ENCODE measurements at places on chromosomes 2 and 18. TPM values are rescaled to one million over a fixed set of nuclear protein-coding genes. Genes with fewer than 3 reads are reported as not detected.

Gene RAB6D
- 2.1 TPM for polyA plus RNA-seq

Gene PRSS56
- not detected for polyA plus RNA-seq

Gene CCDC148
- polyA plus RNA-seq = 4.3 TPM

Gene LYPD6B
- 21.8 TPM for polyA plus RNA-seq

DNA sequence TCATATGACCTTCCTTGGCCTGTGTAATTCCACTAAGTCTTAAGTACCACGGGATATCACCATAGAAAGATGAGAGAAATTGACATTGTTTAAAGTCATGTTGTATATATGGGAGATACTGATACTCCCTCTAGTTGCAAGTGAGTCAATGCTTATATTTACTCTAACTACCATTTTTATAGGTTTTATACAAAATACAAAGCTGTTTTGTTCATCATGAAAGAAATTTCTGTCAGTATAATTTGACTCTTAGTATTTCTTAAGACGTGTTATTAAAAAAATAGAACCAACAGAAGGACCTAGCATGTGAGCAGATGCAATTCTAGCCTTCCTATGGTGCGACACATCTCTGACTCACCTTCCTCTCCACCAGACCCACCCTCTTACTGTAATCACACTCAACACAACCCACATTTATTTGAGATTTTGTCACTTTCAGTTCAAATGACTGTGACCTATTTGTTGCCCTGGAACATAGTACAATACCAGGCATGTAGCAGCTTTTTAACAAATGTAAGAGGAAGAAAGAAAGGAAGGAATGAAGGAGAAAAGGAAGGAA is 453.1 kb downstream of the CMPK2 start:
- H3K36me3 ChIP-seq = no peaks in the 10 kb centered on the region
- no peak overlapping the region for H3K4me3 ChIP-seq

Gene C2orf49
- polyA plus RNA-seq = 25.3 TPM

Gene OTOS
- not detected for polyA plus RNA-seq

GRCh38 chr2:100639588-100640390 is 77.0 kb downstream of the PDCL3 start:
- H3K27ac ChIP-seq = no peak overlapping the region
- no peaks in the 10 kb centered on the region for H3K36me3 ChIP-seq
- no peak overlapping the region for H3K4me3 ChIP-seq
- H3K27me3 ChIP-seq = peaks cover 5% of the 10 kb centered on the region
- H3K4me1 ChIP-seq = no peaks in the 10 kb centered on the region
- no peak for DNase-seq

DNA sequence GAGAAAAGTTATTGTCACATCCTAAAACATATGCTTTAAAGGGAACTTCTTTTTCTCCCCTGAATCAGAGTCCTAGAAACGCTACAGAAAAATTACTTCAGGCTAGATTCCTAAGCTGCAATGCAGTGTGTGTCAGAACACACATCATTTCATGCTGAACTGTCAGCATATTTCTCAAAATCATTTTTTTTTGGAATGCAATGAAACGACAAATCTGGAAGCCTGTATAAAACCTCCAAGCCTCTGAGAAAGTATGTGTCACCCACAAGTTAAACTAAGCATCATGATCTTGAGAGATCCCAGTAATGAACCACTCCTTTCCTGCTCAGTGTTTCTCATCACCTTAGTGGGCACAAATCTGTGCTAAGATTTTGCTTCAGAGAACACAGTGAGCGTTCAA is 276.2 kb downstream of the ZNF521 start:
- no peak for DNase-seq
- H3K27ac ChIP-seq = no peak overlapping the region

DNA sequence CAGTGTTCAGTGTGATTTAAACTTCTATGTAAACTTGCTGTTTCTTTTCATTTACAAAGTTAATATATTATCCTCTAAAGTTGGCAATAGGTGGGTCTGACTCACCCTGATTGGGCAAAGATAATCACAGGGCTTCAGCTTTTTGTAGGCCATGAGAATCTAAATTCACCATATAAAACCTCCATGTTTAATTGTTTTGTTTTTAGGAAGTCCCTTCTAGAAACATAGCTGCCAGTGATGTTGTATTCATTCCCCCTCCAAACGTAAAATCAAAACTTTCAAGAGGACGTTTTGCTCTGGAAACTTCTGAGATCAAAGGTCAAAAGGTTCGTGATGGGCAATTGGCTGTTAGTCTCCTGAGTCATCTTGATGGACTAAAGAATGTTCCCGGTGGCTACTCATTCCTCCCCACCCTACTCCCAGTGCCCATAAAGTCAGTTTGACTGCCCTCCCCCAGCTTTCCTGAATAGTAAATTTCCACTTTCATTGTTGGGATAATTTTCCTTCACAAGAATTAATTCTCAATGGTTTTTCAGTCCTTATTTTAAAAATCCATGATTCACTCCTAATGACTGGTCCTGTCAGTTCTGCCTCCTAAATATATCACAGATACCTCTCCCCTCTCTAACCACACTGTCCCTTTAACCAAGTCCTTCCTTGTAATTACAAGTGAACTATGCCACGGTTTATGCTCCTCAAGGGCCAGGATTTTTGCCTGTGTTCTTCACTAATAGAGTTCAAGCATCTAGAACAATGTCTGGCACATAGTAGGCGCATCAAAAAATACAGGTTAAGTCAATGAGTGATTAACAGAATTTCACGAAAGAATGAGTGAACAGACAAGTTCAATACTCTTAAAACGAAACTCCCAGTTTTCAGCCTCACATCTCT is 164.4 kb upstream of the VRK2 start:
- no peak for DNase-seq
- H3K4me3 ChIP-seq = no peak overlapping the region
- no peak overlapping the region for H3K27ac ChIP-seq
- no peaks in the 10 kb centered on the region for H3K36me3 ChIP-seq

DNA sequence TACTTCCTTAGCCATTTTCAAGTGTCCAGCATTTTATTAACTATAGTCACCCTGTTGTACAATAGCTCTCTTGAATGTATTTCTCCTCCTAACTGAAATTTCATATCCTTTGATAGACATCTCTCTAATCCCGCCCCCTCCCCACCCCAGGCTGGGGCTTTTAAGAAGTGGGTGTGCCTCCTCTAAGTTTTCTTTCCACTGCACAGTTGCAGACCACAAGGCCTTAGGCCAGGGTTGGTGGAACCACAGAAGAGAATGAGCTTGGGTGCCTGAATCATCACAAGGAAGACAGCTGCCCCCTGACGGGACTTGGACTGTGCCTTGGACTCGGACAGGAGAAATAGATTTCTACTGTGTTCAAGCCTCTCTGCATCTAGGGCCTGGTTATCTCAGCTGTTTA is 193.4 kb downstream of the HAUS1 start:
- DNase-seq = no peak
- no peak overlapping the region for H3K4me3 ChIP-seq
- no peaks in the 10 kb centered on the region for H3K36me3 ChIP-seq
- no peaks in the 10 kb centered on the region for H3K27me3 ChIP-seq
- peaks cover 3% of the 10 kb centered on the region for H3K4me1 ChIP-seq
- no peak overlapping the region for H3K27ac ChIP-seq

- no peak overlapping the region for H3K27ac ChIP-seq
- H3K4me3 ChIP-seq = no peak overlapping the region
- peaks cover 7% of the 10 kb centered on the region for H3K4me1 ChIP-seq
- no peaks in the 10 kb centered on the region for H3K27me3 ChIP-seq
- no peak for DNase-seq
These were observed 108.2 kb upstream of the STK17B start for GRCh38 chr2:196279541-196279940.

- peaks cover 11% of the 10 kb centered on the region for H3K4me1 ChIP-seq
- H3K27me3 ChIP-seq = no peaks in the 10 kb centered on the region
- peak; percentile 97 for DNase-seq
- no peaks in the 10 kb centered on the region for H3K36me3 ChIP-seq
- peak within 1 kb of the TSS; percentile 74 for H3K4me3 ChIP-seq
These were observed at the start of the genes EEF1B2 and NDUFS1 for GRCh38 chr2:206159346-206160124. EEF1B2 (plus strand) TSS chr2:206159895; CDS start chr2:206159980, 85 bp downstream. NDUFS1 (minus strand) TSS chr2:206159444; CDS start chr2:206153678, 5,766 bp downstream.

GRCh38 chr2:86052676-86053075 is 53.0 kb downstream of the POLR1A start:
- H3K27ac ChIP-seq = no peak overlapping the region
- no peaks in the 10 kb centered on the region for H3K27me3 ChIP-seq
- DNase-seq = no peak
- H3K4me3 ChIP-seq = no peak overlapping the region
- H3K4me1 ChIP-seq = no peaks in the 10 kb centered on the region
- no peaks in the 10 kb centered on the region for H3K36me3 ChIP-seq
